ENCODE measurements at places on chromosomes 5 and 9.

DNA sequence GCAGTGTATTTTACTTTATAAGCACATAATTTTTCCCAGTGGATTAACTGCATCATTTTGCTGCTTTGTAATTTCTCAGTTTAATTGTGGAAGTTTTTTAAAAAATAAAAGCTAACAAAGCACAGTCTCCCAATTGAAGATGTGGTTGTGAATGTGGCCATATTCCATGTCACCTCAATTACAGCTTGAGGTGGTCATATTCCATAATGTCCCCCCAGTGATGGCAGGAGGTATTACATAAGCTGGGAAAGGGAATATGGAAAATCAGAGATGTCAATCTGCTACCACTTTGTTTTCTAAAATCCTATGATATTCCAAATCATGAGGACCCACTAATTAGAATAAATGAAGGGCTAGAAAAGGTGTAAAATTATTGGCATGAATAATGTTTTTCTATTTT, 1672.0 kb upstream of the CDH9 start:
- no peaks in the 10 kb centered on the region for H3K27me3 ChIP-seq
- H3K4me3 ChIP-seq, result no peak overlapping the region
- no peaks in the 10 kb centered on the region for H3K4me1 ChIP-seq
- DNase-seq, result no peak
- no peaks in the 10 kb centered on the region for H3K36me3 ChIP-seq

- no peak for DNase-seq
- no peaks in the 10 kb centered on the region for H3K27me3 ChIP-seq
- H3K4me1 ChIP-seq, result no peaks in the 10 kb centered on the region
- no peak overlapping the region for H3K4me3 ChIP-seq
Observed at GRCh38 chr5:127590156-127590722, 58.6 kb upstream of the CTXN3 start.

- H3K4me1 ChIP-seq, result peaks cover 39% of the 10 kb centered on the region
- H3K4me3 ChIP-seq, result no peak overlapping the region
- no peaks in the 10 kb centered on the region for H3K36me3 ChIP-seq
- DNase-seq, result no peak
- peaks cover 25% of the 10 kb centered on the region for H3K27me3 ChIP-seq
Observed at GRCh38 chr9:137171149-137171900, 531 bp downstream of the TMEM210 start.

GRCh38 chr9:124499216-124499615, 8.0 kb downstream of the NR5A1 start:
- no peaks in the 10 kb centered on the region for H3K36me3 ChIP-seq
- peaks cover 12% of the 10 kb centered on the region for H3K27me3 ChIP-seq
- no peak overlapping the region for H3K27ac ChIP-seq
- no peak for DNase-seq
- no peak overlapping the region for H3K4me3 ChIP-seq

- no peak for DNase-seq
- H3K36me3 ChIP-seq, result no peaks in the 10 kb centered on the region
- peak overlapping the region; percentile 48 for H3K4me3 ChIP-seq
- H3K27ac ChIP-seq, result peak overlapping the region; percentile 76
- H3K27me3 ChIP-seq, result no peaks in the 10 kb centered on the region
Observed at GRCh38 chr9:125889112-125889475, 141.9 kb downstream of the PBX3 start.

DNA sequence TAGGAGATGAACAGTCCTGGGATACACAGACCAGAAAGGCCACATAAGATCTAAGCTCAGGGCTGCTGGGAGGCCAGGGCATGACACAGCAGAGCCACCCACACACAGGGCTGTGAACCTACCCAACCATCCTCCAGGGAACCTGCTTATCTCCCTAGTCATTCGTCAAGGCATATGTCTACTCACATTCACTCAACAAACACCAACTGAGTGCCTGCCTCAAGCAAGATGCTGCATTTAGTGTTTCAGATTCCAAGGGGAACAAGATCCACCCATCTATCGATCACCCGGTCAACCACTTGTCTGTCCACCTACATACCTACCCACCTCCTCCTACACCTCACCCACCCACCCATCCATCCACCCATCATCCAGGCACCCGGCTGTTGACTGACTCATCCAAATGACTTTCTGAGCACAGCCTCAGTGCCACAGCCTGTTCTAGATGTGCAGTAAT, 1.9 kb downstream of the DPM2 start:
- no peak overlapping the region for H3K4me3 ChIP-seq
- peaks cover 47% of the 10 kb centered on the region for H3K4me1 ChIP-seq
- H3K27ac ChIP-seq, result no peak overlapping the region
- no peak for DNase-seq
- no peaks in the 10 kb centered on the region for H3K27me3 ChIP-seq
- no peaks in the 10 kb centered on the region for H3K36me3 ChIP-seq

DNA sequence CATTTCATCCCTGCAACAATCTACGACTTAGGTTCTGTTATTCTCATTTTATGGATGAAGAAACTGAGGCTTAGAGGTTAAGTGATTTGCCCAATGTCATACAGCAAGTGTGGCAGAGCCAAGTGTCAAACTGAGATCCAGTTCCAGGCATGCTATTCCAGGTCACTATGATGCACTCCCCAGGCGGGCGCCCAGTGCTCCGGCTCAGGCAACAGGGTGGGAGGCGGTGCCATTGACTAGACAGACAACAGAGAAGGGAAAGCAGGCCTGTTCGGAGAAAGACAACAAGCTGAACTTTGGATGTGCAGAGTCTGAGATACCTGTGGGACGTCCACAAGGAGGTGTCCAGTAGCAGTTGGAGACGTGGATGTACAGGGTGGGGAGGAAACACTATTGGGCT, 10.8 kb upstream of the DDX41 start:
- DNase-seq, result no peak
- no peak overlapping the region for H3K4me3 ChIP-seq
- no peaks in the 10 kb centered on the region for H3K27me3 ChIP-seq
- no peaks in the 10 kb centered on the region for H3K36me3 ChIP-seq
- peaks cover 9% of the 10 kb centered on the region for H3K4me1 ChIP-seq
- no peak overlapping the region for H3K27ac ChIP-seq

- H3K27me3 ChIP-seq, result no peaks in the 10 kb centered on the region
- no peaks in the 10 kb centered on the region for H3K36me3 ChIP-seq
- H3K4me3 ChIP-seq, result no peak overlapping the region
- DNase-seq, result no peak
Observed at GRCh38 chr9:94663140-94663539, 23.8 kb upstream of the FBP1 start.

GRCh38 chr5:1734271-1734907, 65.2 kb downstream of the MRPL36 start:
- no peaks in the 10 kb centered on the region for H3K4me1 ChIP-seq
- no peak overlapping the region for H3K4me3 ChIP-seq
- no peaks in the 10 kb centered on the region for H3K27me3 ChIP-seq
- H3K36me3 ChIP-seq, result no peaks in the 10 kb centered on the region
- DNase-seq, result peak; percentile 92

DNA sequence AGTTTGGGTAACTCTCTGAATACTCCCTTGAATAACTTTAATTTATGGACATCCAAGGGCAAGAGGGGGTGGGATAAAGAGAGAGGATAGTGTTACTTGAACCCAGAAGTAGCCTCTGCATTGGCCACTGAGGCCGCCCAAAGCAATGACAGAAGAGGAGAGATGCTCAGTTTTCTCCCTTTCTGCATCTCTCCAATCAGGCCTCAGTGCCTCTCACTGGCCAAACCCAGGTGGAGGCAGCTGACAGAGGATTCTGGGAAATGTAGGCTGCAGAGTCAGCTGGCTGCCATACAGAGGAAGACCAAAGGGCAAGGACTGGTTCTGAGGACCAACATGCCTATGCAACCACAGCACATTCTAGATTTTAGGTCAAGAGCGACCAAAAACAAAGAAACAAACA, 719.4 kb downstream of the MAT2B start:
- no peak overlapping the region for H3K27ac ChIP-seq
- no peak for DNase-seq
- no peaks in the 10 kb centered on the region for H3K36me3 ChIP-seq
- no peaks in the 10 kb centered on the region for H3K27me3 ChIP-seq

DNA sequence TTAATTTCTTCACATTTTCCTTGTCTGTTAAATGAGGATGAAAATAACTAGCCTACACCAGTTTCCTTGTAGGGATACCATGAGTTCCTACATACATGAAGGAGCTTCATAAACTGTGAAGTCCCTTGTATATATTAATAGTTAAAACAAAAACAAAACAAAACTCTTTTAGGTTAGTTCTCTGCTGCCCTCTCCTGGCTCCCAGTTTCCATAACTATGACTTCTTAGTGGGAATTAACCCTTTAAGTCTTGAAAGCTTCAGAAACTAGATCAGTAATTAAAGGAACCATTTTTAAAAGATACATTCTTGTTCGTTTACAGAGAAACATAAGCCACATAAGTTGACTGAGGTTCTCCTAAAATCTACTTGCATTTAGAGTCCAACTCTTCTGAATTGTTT, 500.0 kb upstream of the C9orf72 start:
- no peak for DNase-seq
- H3K27me3 ChIP-seq, result no peaks in the 10 kb centered on the region
- H3K4me1 ChIP-seq, result no peaks in the 10 kb centered on the region
- no peaks in the 10 kb centered on the region for H3K36me3 ChIP-seq

DNA sequence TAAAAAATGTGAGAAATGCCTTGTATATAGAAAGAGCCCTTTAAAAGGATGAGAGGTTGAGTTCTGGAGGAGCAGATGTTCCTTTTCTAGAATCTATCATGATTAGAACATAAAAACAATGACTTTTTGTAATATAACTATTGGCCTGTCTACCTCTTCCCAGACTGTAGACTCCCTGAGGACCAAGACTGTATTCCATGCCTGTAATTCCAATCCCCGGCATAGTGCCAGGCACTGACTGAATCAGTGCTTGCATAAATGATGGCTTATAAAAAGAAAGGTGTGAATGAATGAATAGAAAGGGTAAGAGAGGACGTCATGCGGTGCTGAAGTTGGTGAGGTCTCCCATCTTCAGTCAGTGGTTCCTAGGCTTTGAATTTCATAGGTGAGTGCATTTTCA, 92.6 kb upstream of the GDNF start:
- H3K27ac ChIP-seq, result no peak overlapping the region
- H3K4me1 ChIP-seq, result no peaks in the 10 kb centered on the region

DNA sequence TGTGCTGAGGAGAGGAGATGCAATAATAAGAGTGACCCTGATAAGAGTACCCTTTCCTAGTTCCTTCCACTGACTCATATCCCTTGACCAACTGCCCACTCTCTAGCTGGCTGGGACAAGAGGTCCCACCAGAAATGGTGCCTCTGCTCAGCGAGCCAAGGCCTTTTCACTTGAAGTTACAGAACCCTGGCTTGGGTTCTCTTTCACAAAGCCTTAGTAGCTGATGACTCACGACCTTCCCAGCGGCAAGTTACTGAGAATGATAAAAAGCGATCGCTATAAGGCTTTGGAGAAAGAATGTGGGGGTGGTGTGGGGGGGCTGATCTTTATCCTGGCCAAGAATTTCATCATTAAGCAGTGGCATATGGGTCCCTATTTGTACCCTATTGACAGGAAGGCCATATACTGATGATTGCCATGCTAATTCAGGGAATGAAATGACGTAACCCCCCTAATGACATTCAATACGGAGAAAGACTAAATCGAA, 90.3 kb downstream of the FBXO38 start:
- DNase-seq, result no peak
- no peak overlapping the region for H3K27ac ChIP-seq
- H3K27me3 ChIP-seq, result no peaks in the 10 kb centered on the region
- H3K4me3 ChIP-seq, result no peak overlapping the region
- H3K4me1 ChIP-seq, result no peaks in the 10 kb centered on the region

DNA sequence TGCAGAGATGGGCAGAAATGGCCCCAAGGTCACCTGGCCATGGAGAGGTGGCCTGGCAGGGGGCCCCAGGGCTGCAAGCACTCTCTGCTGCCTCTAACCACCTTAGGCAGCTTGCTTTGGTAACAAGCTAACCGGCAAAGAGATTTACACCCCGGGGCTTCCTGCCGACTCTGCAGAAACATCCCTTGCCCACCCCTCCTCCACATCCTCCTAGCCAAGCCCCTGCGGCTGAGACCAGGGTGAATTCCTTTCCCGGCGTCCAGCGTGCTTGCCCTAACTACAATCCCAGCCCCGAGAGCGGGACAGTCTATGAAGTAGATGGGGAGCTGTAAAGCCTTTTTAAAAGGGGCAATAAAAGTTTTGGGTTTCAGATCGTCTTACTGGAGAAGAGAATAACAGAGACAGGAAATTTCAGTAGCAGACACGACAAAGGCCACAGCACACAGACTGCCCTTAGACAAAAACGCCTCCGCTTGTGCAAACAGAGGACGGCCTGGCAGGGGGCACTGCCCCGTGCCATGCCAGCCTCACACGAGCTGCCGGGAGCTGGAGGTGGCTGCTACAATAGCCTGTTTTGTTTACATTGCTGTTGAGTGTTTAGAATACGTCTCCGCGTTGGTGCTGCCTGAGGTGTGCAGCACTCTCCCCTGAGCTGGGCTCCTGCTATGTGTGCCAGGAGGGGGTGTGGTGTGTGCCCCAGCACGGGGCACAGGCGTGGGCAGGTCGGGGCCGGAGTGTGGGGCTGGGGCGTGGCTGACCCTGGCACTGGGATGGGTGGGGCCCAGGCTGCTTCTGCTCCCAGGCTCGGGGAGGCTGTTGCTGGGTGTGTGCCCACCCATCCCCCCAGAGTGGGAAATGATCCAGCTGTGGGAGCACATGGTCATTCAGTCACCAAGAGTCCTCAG, 15.3 kb downstream of the MYMK start:
- no peak for DNase-seq
- no peak overlapping the region for H3K4me3 ChIP-seq
- no peaks in the 10 kb centered on the region for H3K36me3 ChIP-seq
- no peak overlapping the region for H3K27ac ChIP-seq
- H3K4me1 ChIP-seq, result peaks cover 40% of the 10 kb centered on the region
- H3K27me3 ChIP-seq, result no peaks in the 10 kb centered on the region

GRCh38 chr5:123088031-123088805, 823 bp upstream of the PRDM6 start:
- no peak overlapping the region for H3K27ac ChIP-seq
- H3K27me3 ChIP-seq, result peaks cover 24% of the 10 kb centered on the region
- H3K4me3 ChIP-seq, result peak overlapping the region; percentile 45
- peaks cover 37% of the 10 kb centered on the region for H3K4me1 ChIP-seq
- no peak for DNase-seq
- H3K36me3 ChIP-seq, result no peaks in the 10 kb centered on the region

DNA sequence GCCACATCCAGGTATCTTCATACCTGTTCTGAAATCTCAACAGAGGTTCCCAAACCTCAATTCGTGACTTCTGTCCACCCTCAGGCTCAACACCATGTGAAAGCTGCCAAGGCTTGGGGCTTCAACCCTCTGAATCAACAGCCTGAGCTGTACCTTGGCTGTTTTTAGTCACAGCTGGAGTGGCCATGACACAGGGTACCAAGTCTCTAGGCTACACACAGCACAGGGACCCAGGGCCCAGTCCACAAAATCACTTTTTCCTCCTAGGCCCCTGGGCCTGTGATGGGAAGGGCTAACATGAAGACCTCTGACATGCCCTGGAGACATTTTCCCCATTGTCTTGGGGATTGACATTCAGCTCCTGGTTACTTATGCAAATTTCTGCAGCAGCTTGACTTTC, 464.9 kb downstream of the ELAVL2 start:
- H3K27ac ChIP-seq, result no peak overlapping the region
- H3K27me3 ChIP-seq, result no peaks in the 10 kb centered on the region
- no peak for DNase-seq
- no peaks in the 10 kb centered on the region for H3K36me3 ChIP-seq
- H3K4me3 ChIP-seq, result no peak overlapping the region
- H3K4me1 ChIP-seq, result no peaks in the 10 kb centered on the region

GRCh38 chr5:39138892-39139291, 64.7 kb upstream of the RICTOR start:
- H3K4me3 ChIP-seq, result no peak overlapping the region
- H3K27me3 ChIP-seq, result no peaks in the 10 kb centered on the region
- H3K4me1 ChIP-seq, result no peaks in the 10 kb centered on the region
- no peaks in the 10 kb centered on the region for H3K36me3 ChIP-seq

GRCh38 chr5:131514316-131515283, 120.4 kb downstream of the RAPGEF6 start:
- no peaks in the 10 kb centered on the region for H3K27me3 ChIP-seq
- no peak overlapping the region for H3K27ac ChIP-seq
- no peak overlapping the region for H3K4me3 ChIP-seq

Measured in vagina (tissue), 2 donors.